Thoracic aorta (tissue), 2 donors: ENCODE measurements at places on chromosomes 7 and 10. TPM values are rescaled to one million over a fixed set of nuclear protein-coding genes. Genes with fewer than 3 reads are reported as not detected.

DNA sequence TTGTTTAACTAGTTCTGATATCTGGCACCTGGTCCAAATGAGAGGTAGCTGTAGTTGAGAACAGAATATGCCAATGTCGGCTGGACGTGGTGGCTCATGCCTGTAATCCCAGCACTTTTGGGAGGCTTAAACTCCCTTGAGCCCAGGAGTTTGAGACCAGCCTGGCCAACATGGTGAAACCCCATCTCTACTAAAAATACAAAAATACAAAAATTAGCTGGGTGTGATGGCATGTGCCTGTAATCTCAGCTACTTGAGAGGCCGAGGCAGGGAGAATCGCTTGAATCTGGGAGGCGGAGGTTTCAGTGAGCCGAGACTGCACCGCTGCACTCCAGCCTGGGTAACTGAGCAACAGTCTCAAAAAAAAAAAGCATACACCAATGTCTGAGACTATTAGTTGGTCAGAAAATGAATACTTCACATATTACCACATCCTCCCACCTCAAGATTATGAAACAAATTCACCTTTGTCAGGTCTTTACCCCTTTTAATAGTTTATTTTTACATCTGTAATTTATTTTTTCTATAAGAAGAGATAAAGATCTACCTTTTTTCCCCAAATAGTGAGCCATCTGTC, 38.8 kb downstream of the EPC1 start:
- no peak for DNase-seq

DNA sequence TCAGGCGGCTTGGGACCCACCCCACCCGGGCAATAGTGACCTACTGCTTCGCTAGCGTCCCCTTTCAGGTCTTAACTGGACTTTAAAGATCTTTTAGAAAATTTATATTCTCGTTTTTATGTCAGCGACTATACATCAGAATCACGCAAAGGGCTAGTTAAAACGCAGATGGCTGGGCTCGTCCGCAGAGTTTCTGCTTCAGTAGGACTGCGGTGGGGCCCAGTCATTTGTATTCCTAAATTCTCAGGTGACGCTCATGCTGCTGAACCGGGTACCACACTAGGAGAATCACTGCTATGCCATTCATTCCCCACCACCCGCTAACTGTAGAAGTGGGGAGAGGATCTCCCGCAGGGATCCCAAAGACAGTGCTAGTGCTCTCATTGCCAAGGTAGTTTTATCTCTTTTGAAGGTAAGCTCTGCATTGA, 12.0 kb upstream of the SP8 start:
- DNase-seq = no peak

DNA sequence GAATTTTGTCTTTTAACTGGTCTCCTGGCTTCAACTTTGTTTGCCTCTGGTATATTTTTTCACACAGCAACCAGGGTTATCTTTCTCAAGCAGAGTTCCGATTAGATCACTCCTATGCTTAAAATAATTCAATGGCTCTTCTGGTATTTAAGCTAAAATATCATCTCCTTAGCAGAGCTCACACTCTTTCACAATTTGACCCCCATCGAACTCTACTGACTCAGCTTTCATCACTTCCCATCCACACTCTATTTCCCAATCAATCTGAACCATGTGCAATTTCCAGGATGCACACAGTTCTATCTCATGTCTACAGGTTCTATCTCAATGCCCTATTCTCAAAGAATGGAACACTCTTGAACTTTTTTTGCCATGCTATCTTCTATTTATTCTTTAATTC, 809.5 kb downstream of the GRID1 start:
- no peak for DNase-seq

- no peak for DNase-seq
Observed at GRCh38 chr10:58818900-58819299, 306.2 kb downstream of the BICC1 start.

GRCh38 chr7:106021151-106022067, 58.3 kb downstream of the CDHR3 start:
- no peak for DNase-seq

GRCh38 chr7:142581341-142581740, 167.9 kb upstream of the PRSS1 start:
- no peak for DNase-seq

DNA sequence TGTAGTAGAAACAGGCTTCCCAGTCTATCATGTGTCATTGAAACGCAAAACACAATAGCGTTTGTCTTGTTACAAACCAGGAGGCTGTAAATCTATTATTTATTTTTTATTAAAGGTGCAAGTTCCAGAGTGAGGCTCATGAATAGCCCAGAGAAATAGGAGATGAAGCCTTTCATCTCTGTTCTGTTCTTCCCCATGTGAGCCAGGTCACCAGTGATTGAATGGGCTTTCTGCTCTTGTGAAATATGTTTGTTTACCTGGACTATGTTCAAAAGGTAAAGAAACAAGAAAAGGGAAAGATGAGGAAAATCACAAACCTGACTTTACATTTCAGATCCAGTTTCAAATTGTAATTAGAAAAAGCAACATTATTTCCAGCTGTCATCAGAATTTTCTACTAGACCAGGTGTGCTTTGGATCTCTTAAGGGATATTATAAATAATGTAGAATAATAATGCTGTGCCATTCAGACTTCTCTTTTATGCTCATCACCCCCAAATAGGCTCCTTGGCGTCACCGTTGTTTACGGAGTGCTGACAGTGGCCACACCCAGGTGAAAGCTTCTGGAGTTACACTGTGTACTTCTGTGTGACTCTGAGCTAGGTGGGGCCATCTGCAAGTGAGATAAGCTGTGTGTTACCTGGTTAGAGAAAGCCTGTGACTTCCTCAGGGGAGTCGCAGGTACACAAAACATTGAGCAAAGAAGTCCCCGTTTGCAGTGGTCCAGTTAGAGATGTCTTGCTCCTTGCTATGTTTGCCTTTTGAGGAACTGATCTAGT, 274.9 kb downstream of the SDK1 start:
- no peak for DNase-seq

DNA sequence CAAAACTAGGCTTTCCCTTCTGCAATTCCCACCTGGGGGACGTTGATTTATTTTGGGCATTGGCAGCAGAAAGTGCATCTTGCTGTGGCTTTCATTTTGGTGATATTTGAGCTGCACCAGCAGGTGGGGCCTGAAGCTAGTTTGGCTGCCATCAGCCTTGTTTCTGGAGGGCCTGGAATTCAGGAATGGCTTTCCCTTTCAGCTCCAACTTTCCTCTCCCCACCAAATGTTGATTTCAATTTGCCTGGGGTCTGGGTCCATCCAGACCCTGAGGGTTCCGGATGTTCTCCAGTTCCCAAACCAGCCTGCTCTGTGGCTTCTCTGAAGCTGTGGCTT, 640.4 kb downstream of the TYW1 start:
- no peak for DNase-seq

GRCh38 chr10:72709041-72709440, 17.1 kb downstream of the MCU start:
- no peak for DNase-seq

DNA sequence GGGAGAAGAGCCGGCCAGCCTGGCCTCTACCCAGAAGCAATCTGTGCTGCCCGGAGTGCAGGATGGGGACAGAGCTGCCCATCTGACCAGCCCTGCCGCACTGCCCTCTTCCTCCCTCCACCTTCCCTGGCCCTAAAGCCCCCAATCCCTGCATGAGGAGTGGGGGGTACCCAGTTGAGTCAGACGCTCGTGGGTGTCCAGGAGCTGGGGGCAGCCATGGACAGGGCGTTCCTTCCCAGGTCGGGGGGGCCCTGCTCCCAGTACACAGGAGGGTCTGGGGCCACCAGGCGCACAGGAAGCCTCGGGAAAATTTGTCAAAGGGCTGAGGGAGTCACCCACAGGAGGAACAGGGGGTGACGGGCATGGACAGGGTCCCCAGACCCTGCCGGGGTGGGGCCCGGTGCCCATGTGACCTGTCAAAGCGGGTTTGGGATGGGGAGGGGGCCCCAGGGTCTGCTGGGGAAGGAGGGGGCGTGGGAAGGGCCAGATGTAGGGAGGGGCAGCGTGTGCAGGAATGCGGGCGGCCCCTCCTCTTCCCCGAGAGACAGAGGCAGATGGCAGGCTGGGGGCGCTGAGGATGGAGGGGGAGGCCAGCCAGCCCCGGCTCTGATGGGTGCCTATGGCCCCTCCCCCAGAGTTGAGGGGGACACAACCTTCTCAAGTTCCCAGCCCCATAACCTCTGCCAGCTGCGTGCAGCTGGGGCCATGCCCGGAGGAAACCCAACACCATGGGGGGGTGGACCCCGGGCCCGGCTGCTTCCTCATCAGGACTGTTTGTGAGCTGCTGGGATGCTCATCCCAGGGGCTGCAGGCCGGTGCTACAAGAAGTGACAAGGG, 21.5 kb upstream of the GRIFIN start:
- DNase-seq = no peak

- no peak for DNase-seq
Observed at GRCh38 chr10:120422457-120422856, 34.6 kb upstream of the PLPP4 start.

DNA sequence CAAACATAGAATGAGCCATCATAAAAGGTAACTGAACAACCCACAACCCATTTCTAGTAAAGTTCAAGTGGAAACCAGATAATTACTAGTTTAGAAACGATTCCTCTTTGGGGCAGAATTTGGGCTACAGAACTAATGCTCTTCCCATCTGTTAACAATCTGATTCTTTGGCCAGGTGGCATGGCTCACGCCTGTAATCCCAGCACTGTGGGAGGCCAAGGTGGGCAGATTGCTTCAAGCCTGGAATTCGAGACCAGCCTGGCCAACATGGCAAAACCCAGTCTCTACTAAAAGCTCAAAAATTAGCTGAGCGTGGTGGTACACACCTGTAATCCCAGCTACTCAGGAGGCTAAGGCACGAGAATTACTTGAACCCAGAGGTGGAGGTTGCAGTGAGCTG, 18.5 kb downstream of the CYP51A1 start:
- DNase-seq = no peak

DNA sequence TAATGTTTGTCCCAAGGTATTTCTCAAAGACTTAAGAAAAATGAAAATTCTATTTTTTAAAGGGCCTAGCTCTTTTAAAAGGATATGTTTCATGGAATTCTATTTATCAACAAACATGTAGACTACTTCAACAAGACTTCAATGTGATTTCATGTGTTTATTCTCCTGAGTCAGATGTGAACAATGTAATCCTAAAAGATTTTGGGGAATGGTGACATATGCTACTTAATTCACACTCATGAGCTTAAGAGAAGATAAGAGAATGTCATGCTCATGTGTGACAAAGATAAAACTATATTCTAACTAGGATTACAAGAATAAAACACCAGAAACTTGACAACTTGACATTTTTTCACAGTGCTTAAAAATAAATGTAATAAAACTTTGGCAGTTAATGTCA, 127.5 kb downstream of the TES start:
- DNase-seq = no peak

HSPA12A gene
- total RNA-seq = 10.2 TPM

C10orf62 gene
- not detected for total RNA-seq

CHPF2 gene
- total RNA-seq = 78.9 TPM

ELOVL3 gene
- not detected for total RNA-seq

AKR1C4 gene
- not detected for total RNA-seq

ZNF655 gene
- 148 TPM for total RNA-seq

AMPH gene
- total RNA-seq = 5.9 TPM
